ENCODE measurements at places on chromosomes 13 and 19.
A peak's percentile ranks its signal among the peaks of the same experiment; 100 is the strongest.

DNA sequence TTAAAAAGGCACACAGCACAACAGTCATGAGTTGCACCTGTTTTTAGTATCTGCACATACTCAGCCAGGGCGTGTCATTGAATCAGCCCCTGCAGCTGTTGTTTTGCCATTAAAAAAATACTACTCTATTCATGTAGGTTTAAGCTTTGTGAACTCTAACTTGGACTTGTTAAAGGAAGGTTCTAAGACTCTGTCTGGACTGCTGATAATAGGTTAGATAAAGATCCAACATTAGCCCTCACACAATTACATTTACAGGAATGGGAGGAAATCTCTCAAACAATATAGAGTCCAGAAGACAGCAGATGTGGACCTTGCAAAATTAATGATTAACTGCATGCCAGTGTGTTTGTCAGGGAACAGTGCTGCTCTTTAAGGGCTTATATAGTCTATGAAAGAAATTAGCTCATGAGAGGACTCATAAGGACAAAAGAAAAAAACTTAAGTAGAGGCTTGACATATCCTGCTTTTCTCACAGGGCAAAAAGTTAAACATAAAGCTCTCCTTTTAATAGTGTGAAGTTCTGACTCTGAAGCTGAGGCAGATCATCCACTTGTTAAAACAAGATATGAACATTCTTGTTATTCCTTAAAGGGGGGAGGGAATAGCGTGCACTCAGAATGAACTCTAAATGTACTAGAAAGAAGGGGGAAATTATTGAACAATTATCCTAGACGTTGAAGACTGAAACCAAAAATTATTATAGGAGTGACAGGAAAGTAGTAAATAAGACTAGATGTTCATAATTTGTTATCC lies 243.6 kb downstream of the NDFIP2 start:
- no peak for DNase-seq

GRCh38 chr13:37360556-37360955 lies 238.0 kb downstream of the POSTN start:
- no peak for DNase-seq

- DNase-seq = peak; percentile 84
Observed at GRCh38 chr13:30408319-30409101, 13.8 kb upstream of the UBE2L5 start.

DNA sequence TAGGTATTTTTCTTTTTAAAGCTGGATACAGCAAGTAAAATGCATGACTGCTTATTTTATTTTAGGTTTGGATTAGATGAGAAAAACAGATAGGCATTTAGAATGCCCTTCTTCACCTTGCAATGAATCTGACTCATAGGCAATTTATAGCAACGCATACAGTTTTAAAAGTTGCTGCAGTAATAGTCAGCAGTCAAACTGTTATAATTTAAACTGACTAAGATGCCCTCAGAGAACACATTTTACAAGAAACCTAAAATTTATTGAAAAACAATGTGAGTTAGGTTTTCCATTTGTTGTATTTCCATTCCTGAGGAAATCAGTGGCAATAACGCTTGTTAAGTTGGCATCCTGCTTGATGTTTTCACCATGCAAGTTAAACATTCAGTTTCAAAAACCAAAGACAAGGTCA lies 1128.2 kb upstream of the PCDH9 start:
- no peak for DNase-seq

DNA sequence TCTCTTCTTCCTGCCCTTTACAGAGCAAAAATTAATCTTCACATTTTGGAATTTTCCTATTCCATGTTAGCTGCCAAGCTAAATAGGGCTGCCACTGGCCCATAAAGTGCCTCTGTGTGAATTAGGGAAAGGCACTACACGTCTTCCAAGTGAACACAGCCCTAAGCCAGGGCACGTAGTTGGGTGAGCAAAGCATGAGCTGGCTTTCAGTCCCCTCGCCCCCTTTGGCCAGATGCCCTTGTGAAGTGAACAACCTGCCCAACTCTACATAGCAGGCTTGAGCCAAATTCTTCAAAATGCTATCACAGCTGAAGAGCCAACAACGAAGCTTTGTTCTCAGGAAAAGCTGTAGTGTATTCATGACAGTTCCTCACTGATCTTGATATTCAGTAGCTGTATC lies 213.1 kb downstream of the OXGR1 start:
- DNase-seq = no peak

DNA sequence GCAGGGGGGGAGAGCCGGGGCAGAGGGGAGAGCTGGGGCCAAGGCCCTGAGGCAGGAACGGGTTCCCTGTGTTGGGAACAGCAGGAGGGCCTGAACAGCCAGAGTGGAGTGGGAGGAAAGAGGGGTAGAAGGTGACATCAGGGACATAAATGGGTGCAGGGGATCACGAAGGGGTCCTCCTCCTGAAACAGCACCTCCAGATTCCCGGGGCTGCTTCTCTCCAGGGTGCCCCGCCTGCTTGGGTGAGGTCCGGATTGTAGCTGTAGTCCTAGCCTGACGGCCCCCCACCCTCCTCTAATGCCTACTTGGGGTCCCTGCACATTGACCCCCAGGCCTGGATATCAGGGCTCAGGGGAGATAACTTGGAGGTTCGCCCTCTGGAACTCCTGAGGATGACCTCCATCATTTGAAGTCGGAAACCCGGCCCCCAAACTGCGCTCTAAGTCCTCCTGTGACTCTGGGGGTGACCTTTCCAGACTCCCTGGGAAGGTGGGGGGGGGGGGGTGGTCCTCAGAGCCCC lies 473 bp upstream of the SCN1B start:
- DNase-seq = no peak

DNA sequence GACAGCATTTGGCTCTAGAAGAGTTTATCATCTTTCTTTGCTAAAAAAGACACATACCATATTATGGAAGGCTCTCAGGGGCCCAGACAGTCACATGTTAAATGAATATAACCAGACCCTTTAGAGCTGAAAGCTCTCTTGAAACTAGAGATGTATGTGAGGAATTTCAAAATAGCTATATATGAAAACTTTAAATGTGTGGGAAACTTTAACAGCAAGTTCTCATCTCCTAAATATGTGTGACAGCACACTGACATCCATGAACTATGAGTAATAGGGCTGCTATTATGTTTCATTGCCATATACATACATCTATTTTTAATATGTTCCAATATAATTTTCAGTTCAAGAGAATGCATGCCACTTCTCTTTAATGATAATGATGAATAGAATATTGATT lies 509.5 kb downstream of the GPC6 start:
- no peak for DNase-seq

GRCh38 chr19:18121166-18121565 lies 23.6 kb downstream of the MAST3 start:
- DNase-seq = no peak
